B cell (primary cell): ENCODE measurements at places on chromosomes 16 and 17. TPM values are rescaled to one million over a fixed set of nuclear protein-coding genes. Genes with fewer than 3 reads are reported as not detected.

Gene C16orf89
- total RNA-seq, result not detected in 2 replicates

Gene RASL10B
- total RNA-seq, result 1.2 TPM in 1 of 2 replicates, not detected in the other

Gene KRT33B
- not detected in 2 replicates for total RNA-seq

Gene KRTAP4-4
- not detected in 2 replicates for total RNA-seq

Gene EPOP
- 0.97 and 1.2 TPM in 2 replicates for total RNA-seq

Gene TBC1D16
- total RNA-seq, result 2.7 and 3.3 TPM in 2 replicates

GRCh38 chr17:63437287-63438091 lies 8.6 kb downstream of the CYB561 start:
- no peak for DNase-seq

DNA sequence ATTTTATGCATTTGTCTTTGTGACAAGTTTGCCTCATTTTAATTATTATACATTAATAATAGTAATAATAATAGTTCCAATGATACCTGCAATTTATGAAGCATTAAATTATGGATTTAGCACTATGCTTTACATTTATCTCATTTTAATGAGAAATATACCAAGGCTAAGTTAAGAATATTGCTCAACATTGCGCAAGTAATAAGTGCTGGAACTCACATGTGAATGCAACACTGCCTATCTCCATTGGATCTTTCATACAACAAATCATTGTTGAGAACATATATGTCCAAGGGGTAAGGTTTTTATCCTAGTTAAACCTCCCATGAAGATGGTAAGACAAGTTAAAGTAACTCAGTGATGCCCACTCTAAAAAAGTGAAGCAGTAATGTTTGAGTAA lies 703.7 kb upstream of the SOX9 start:
- no peak for DNase-seq

DNA sequence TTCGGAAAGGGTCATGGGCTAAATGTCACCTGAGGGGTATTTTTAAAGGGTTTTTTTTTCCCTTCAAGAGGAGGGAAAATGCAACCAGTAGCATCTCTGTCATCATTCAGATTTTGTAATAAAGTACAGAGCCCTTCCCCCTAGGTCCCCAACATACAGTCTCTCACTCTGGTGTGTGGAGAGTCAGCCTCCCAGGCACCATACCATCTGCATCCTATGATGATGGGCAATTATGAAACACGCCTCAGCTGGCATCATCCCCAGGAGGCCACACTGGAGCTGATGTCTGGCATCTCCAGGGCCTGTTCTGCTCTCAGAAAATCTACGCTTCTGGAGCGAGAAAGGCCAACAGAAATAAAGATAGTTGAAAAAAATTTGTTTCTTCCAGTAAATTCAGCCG lies 32.0 kb downstream of the TBX4 start:
- no peak for DNase-seq

- DNase-seq, result peak; percentile 93
Measured at GRCh38 chr17:77887464-77888241, 70.8 kb upstream of the TNRC6C start.

DNA sequence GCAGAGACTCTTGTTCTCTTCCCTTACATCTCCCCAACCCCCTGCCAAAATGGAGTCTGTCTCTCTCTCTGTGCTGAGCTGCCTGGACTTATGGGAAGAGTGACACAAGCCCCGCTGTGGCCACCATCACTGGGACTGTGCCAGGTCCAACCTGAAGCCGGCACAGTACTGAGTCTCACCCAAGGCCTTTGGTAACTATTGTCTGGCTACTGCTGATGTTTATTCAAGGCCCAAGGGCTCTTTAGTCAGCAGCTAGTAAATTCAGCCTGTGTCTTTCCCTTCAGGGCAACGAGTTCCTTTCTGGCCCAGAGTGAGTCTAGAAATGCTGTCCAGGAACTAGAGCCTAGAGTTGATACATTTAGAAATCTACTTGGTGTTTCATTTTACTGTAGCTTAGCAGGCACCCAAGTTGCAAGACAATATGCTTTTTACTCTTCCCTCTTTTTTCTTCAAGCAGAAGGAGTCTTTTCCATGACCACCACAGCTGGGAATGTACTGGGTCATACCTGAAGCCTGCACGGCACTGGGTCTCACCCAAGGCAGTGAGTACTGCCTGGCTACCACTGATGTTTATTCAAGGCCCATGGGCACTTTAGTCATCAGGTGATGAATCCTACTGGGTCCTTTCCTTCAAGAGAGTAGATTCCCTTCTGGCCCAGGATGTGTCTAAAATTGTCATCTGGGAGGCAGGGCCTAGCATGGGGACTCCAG lies 17.7 kb downstream of the EFCAB5 start:
- no peak for DNase-seq

DNA sequence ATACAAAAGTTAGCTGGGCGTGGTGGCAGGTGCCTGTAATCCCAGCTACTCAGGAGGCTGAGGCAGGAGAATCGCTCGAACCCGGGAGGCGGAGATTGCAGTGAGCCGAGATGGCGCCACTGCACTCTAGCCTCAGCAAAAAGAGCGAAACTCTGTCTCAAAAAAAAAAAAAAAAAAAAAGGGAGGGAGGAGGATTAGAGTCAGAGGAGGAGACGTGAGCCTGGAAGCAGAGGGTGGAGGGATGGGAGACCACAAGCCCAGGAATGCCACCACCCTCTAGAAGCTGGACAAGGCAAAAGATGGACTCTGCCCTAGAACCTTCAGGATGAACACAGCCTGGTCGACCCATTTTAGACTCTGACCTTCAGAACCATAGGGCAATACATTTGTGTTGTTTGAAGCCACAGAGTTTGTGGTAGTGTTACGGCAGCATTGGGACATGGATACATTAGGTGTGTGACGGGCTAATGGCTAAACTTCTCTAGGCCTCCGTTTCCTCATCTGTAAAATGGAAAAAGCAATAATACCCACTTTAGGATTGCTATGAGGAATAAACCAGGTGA lies 2.1 kb upstream of the SMIM22 start:
- DNase-seq, result no peak

DNA sequence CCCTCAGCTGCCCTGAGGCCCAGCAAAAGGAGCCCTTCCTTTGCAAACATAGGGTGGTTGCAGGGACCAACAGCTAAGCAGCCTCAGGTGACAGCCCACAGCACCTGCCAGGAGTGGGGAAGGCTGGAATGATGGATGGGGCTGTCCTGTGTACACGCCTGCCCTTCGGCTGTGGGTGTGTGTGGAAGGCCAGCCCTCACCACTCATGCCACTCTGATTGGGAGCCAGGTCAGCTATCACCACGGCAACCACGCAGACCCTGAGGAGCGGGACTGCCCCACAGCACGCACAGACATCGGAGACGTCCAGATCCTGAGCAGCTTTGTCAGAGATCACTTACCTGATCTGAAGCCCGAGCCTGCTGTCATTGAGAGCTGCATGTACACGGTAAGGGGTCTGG lies 11.9 kb downstream of the PIPOX start:
- DNase-seq, result no peak

GRCh38 chr17:22512506-22512905 lies 820.2 kb downstream of the KCNJ18 start:
- DNase-seq, result no peak

GRCh38 chr16:67544844-67545664 lies 16.4 kb downstream of the RIPOR1 start:
- no peak for DNase-seq

GRCh38 chr16:30715750-30716445 lies 16.9 kb downstream of the SRCAP start:
- peak; percentile 64 for DNase-seq

DNA sequence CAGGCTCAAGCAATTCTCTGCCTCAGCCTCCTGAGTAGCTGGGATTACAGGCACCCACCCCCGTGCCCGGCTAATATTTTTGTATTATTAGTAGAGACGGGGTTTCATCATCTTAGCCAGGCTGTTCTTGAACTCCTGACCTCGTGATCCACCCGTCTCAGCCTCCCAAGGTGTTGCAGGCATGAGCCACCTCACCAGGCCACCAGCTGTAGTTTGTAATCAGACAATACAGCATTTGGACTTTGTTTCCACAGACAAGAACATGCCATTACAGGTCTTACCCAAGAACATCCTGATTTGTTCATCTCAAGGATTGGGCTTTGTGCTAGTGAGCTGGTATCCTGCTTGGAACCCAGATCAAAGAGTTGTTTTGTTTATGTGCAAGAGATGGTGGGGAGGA lies 30.1 kb downstream of the C17orf100 start:
- no peak for DNase-seq

- DNase-seq, result no peak
Measured at GRCh38 chr16:23072769-23073549, 76.3 kb downstream of the USP31 start.

- no peak for DNase-seq
Measured at GRCh38 chr16:54265575-54266107, 20.9 kb downstream of the IRX3 start.

DNA sequence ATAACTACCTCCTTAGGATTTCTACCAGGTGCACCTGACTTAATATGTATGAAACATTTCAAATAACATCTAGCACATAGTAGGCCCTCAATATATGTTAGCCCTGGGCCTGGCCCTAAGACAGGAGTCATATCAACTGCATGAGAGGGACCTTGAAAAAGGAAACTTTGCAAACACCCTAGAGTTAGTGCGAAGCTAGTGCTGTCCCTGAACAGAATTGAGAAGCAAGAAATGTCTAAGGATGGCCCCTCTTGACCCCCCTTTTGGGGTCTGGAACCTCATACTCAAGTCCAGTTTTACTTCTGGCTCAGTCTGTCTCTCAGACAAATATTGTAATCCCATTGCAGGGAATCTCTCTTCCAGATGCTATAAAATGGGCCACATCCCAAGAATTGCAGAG lies 80.5 kb downstream of the CBLN1 start:
- no peak for DNase-seq

DNA sequence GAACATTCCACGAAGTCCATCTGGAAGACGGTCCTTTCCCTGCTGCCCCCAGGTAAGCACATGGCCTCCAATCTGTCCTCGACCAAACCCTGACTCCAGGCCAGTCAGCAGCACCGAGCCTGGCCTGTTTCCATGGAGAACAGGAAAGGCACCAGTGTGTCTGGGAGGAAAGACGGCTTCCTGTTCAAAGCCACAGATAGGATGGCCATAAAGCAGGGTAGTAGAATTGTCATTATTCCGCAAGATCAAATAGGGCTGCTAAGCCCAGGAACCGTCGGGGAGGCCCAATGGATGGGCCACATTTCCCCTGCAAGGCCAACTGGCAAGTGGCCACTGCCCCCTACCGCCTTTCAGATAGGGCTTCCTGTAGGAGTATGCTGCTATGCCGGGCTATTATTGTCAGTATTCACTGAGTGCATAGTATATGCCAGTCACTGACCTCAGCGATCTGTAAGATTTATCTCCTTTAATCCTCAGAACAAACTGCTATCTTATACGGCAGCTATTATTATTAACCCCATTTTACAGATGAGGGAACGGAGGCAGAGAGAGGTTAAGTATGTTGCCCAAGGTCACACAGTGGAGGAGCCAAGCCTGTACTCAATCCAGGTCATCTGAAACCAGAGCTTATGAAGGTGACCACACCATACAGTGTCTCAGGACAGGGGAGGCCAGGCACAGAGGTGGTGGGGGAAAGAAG lies 23.0 kb upstream of the PLCG2 start:
- no peak for DNase-seq

DNA sequence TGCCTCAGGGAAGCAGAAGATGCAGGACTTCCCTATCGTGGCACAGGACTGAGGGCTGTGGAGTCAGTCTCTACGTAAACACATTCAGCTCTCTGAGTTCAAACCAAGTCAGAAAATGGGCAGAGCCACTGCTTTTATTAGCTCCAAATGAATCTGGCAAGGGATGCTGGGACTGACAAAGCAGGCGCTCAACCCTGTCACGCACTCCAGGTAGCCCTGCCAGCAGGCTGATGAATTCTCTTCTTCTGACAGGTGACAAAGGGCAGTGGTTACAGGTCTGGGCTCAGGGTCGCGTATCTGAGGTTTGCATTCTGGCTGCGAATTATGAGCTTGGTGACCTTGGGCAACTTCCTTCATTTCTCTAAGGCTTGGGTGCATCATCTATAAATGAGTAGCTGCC lies 9.4 kb downstream of the RPH3AL start:
- DNase-seq, result no peak

DNA sequence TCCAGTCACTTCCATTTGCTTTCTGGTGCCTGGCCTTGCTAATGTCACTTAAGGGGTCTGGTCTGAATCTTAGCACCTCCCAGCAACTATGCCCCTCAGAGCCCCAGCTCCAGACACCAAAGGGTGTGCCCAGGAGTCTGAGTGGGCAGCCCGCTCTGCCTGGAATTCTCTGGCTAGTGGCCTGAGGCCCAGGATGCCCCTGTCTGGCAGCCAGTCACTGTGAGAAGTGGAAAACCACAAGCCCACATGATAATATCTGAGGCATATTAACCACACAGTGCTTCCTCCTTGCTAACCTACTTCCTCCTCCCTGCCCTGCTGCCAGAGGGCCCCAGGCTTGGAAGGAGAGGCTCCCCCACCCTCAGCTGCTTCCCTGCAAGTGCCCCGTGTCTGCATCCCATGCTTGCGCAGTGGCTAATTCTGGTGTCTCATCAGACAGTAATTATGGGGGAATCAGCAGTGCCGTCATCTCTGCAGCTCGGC lies 14.0 kb downstream of the SRCIN1 start:
- DNase-seq, result no peak

DNA sequence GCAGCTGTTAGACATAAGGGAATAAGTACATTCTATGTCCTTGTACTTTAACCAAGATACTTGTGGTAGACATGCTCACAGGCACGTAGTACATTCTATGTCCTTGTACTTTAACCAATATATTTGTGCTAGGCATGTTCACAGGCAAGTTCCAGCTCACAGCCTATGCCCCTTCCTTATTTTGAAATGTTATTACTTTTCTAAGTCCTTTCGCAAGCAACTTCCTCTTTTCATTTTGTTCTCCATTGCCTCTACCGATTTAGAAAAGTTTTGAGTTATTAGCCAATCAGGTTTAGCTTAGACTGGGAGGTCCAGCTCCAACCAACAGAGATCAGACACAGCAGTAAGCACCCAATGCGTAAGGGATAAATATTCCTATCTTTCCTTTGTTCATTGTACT lies 60.1 kb upstream of the NUDT7 start:
- DNase-seq, result no peak
